ENCODE measurements at places on chromosomes 2 and 18.

DNA sequence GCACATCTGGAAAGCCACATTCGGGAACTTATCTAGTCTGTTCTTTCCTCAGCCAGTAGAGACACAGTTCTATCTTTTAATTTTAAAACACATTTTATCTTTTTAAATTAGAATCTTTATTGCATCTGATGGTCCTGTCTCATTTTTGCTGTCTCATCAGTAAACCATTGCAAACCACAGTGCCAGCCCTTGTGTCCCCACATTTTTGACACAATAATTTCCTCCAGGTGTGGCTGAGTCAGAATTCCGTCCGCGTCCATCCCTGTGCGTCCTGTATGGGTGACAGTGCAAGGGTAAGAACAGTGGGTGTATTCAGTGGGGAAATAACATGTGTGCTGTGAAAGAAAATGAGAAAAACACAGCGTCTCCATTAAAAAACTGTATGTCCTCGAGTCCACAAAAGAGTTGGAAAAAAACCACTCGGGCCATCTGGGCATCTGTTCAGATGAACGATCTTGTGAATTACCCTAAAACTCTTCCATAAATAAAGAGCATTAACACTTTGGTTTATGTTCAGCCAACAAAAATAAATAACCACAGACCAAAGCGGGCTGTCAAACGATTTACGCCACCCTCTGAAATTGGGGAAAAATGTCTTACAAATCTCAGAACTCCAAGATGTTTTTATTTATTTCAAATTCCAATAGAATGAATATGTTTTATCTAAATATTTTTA is 137.3 kb downstream of the ZNF516 start:
- no peak for DNase-seq

DNA sequence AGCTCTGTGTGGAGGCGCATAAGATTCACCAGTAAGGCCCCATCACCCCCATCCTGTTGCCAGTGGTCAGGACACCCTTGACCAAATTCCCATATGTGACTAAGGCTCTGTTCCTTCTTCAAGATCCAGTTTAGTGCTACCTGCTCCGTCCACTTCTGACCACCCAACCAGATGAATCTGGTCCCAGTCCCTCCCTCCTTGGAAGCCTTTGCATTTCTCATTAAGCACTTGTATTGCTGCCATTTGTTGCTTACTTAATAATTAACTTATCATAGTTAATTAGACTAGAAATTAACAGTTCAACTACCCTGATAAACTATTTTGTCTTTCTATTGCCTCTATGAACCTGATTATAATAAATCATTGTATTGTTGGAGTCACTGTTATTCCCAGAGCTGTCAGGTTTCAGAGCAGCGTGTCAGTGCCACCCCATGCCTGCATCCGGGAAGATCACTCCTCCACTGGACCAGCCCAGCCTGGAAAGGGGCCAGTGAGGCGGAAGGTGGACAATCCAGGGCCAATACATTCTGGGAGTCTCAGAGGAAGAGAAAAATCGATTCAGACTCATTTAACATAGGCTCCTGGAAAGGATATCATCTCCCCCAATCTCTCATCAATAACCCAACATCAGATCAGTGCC is 9.5 kb upstream of the NAT8 start:
- DNase-seq: no peak

GRCh38 chr18:12333506-12334290 is 25.7 kb downstream of the TUBB6 start:
- DNase-seq: no peak

DNA sequence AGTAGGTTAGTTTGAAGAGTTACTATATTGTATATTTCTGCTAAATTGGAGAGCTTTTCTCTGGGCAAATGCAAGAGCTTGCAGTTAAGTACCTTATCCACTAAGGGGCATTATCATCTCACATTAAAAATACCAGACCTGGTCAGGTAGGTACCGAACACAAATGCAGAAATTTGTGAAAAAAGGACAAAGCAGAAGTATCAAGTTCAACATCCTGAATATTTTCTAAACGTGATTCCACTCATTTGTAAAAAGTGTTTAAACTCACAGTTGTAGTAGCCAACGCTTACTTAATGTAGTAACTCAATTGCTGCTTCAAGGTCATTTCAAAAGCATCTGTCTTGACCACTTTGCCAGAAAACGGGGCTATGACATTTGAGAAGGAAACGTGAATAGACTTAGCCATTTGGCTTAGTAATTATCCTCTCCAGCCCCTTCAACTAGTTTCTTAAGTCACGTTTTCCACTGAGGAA is 52.1 kb downstream of the CYRIA start:
- no peak for DNase-seq

- DNase-seq: no peak
Observed at GRCh38 chr2:216927163-216927562, 67.3 kb upstream of the TNP1 start.

DNA sequence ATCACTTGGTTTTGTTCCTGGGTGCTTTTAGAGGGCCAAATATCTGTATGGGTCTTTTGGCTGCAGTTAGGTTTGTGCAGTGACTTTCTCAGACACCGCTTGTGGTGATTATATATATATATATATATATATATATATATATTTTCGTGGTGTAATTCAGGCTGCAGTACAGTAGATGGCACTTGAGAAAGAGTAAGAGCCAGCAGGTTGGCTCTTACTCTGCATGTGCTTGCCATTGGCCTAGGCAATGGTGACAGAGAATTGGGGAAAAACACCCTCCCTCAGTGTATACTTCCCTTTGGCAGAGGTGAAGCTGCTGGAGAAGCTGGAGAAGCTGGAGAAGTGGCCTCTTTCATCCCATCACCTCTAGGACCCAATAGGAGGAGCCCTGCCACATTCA is 22.2 kb upstream of the MYL1 start:
- no peak for DNase-seq

- DNase-seq: no peak
Observed at GRCh38 chr2:128502200-128502599, 183.5 kb upstream of the HS6ST1 start.

- no peak for DNase-seq
Observed at GRCh38 chr2:193253014-193253530, 1058.3 kb upstream of the TMEFF2 start.
